Stimulated activated CD4-positive, alpha-beta T cell treated with anti-CD3 and anti-CD28 coated beads, Interleukin-2, amount 100 ng/mL, for 24 hours (primary cell): ENCODE measurements at places on chromosomes 1 and 21.
A peak's percentile ranks its signal among the peaks of the same experiment; 100 is the strongest.

GRCh38 chr1:10424034-10424433 lies 6.2 kb upstream of the CENPS start:
- no peak for DNase-seq

GRCh38 chr21:28282833-28283232 lies 709.8 kb downstream of the LTN1 start:
- DNase-seq: no peak

GRCh38 chr21:45027241-45028196 lies 46.9 kb upstream of the ADARB1 start:
- DNase-seq: no peak

DNA sequence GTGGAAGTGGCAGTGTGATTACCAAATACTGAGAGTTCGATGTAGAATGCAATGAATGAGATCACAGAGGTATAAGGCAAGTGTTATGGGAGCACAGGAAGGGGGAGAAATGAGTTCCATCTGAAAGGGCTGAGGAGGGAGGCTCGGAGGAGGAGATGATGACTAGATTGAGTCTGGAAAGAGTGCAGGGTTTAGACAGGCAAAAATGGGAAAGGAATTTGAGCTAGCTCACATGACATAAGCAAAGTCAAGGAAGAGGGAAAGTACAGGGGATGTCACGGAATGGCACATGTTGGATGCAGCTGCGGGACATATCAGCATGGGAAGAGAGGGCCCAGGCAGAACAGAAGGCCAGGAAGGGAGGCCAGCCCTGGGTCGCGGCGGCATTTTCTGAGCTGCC lies 132.7 kb downstream of the RUNX1 start:
- no peak for DNase-seq

- DNase-seq: no peak
Measured at GRCh38 chr1:53477651-53478501, 18.7 kb downstream of the DMRTB1 start.

GRCh38 chr1:93677729-93678128 lies 3.9 kb downstream of the BCAR3 start:
- no peak for DNase-seq

DNA sequence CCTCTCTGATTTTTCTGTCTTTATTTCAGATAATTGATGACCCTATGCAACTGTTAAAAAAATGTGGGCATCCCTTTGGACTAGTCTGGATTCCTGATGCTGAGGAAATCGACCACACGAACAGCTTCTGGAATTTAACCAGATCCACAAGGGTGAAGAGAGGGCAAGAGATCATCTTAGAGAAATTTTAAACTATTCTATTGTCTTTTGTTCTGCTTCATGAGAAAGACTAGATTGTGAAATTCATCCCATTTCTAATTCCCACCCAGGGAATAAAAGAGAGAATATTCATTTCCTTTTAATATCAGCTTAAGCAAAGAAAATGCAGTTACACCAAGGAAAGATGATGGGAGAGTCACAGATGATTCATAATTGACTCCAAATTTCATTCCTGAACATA lies 71.8 kb downstream of the DUSP10 start:
- no peak for DNase-seq

DNA sequence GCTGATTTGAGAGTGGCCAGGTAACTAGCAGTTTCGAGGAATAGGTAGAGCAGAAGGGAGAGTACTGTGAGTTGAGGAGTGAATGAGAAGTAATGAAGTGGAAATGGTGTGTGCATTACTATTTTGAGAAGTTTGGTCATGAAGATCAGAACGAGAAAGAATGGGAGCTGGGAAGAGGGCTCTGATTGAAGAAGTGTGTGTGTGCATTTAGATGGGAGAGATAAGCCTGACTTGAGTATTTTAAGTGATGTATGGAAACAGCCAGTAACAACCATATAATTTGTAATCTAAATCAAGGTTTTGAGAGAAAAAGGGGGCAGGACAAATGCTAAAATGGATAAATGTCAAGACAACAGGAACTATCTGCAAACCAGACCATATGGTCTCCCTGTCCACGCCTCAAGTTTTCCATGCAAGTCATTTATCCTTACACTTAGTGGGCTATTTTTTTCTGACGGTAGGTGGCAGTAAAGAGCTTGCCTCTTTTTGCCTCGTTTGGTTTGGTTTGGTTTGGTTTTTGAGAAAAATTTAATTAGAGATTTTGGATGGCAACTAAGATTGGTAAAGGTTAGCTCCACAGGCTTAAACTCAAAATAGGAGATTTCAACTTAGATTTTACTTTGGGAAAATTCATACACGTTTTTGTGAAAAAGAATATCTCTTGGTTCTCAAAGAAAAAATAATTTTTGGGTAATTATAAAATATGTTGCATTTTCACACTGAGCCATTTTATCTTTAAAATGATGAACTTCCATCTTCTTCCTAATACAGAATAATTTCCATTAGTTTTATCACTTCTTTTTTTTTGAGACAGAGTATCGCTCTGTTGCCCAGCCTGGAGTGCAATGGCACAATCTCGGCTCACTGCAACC lies 9.5 kb upstream of the B3GALNT2 start:
- peak; percentile 53 for DNase-seq

- no peak for DNase-seq
Measured at GRCh38 chr1:196660852-196661251, 9.0 kb downstream of the CFH start.

GRCh38 chr1:109466452-109467300 lies at the start of gene SYPL2:
TSS of gene SYPL2 (plus strand) at chr1:109466546. CDS start at chr1:109466844, 298 bp downstream.
- peak; percentile 46 for DNase-seq

GRCh38 chr1:229106526-229107125 lies 164.3 kb upstream of the RAB4A start:
- no peak for DNase-seq

GRCh38 chr21:38266732-38267131 lies 9.9 kb downstream of the KCNJ15 start:
- DNase-seq: no peak

- DNase-seq: no peak
Measured at GRCh38 chr1:25760871-25761270, 39.1 kb upstream of the SELENON start.

- no peak for DNase-seq
Measured at GRCh38 chr1:194755241-194755994, 1569.0 kb upstream of the B3GALT2 start.

DNA sequence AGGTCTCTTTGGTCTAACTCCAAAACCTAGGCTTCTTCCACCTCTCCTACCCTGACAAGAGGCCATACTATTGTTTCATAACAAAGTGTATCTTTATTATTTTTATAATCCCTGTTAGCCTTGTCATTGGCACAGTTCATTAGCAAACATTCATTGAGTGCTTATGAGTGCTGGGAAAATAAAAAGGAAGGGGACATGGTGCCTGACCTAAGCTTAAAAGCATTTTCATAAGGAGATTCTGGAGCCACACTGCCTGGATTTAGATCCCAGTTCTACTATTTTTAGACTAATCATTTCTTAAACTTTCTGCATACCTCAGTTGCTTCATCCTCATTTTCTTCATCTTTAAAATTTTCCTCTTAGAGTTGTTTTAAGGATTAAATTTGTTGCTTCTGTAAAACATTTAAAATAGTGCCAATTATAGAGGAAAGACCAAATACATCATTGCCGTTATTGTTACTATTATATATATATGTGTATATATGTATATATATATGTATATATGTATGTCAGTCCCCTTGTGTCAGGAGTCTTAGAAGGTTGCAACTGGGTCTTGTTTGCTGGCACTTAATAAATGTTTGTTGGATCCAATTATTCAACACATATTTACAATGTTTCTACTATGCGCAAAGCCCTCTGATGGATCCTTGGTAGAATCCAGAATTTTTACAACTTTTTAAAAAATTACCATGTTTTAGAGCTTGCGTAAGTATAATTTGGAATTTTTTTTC lies 250.9 kb upstream of the SGIP1 start:
- no peak for DNase-seq

- DNase-seq: no peak
Measured at GRCh38 chr1:179663810-179664209, 72.2 kb downstream of the TDRD5 start.

DNA sequence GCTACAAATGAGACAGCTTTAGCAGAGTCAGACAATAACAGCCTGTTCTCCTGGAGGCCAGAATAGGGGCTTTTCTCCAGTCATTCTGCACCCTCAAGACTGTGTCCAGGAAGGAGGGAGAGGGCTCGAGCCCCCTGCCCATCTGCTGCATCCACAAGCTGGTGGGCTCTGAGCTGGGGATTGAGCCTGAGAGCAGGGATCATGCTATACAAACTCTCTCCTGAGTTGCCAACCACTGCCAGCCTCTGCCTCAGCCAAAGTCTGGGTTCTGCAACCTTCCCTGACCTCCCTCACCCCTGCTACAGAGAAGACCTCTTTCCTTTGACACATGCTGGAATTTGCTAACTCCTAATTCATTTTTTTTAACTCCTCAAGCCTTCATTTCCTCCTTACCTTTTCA lies 14.8 kb upstream of the PPM1J start:
- DNase-seq: no peak

DNA sequence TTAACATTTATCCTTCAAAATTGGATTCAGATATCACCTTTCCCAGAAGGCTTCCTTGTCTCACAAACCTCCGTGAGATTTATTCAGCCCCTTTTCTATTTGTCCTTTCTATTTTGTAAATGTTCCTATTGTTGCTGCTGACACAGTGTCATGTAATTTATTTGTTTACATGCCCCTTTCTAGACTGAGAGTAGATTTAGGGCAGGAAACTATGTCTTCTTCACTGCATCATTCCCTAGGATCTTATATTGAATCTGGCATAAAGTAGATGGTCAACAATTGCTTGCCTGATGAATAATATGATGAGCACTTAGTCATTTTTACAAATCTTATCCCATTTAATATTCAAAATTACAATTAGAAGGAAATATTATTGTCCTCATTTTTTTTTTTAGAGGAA lies 8.1 kb upstream of the CNN3 start:
- DNase-seq: no peak

- no peak for DNase-seq
Measured at GRCh38 chr1:95916616-95917015, 682.6 kb downstream of the RWDD3 start.

GRCh38 chr1:219542828-219543518 lies 69.9 kb downstream of the ZC3H11B start:
- no peak for DNase-seq

- no peak for DNase-seq
Measured at GRCh38 chr1:88670462-88670861, 13.6 kb upstream of the PKN2 start.

- no peak for DNase-seq
Measured at GRCh38 chr21:34268493-34268892, 95.3 kb upstream of the KCNE2 start.

DNA sequence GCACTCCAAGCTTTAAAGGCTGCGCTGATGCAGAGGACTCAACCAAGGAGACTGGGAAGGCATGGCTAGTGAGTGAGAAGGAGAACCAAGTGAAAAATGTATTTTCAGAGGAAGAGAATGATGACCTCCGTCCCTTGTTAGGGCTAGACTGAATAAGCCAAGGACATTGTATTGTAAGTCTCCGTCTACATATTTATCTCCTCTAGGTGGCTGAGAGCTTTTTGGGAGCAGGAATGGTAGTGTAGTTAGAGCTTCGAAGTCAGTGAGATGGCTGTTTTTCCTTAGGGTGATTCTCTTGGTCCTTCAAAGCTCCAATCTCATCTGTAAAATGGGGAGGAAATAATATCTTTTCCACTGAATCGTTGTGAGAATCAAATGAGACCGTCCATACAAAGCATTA lies 37.6 kb downstream of the ZBTB40 start:
- DNase-seq: no peak

GRCh38 chr1:229339520-229339919 lies 3.3 kb downstream of the CCSAP start:
- DNase-seq: peak; percentile 28

- no peak for DNase-seq
Measured at GRCh38 chr1:14009582-14009981, 309.6 kb downstream of the PRDM2 start.

DNA sequence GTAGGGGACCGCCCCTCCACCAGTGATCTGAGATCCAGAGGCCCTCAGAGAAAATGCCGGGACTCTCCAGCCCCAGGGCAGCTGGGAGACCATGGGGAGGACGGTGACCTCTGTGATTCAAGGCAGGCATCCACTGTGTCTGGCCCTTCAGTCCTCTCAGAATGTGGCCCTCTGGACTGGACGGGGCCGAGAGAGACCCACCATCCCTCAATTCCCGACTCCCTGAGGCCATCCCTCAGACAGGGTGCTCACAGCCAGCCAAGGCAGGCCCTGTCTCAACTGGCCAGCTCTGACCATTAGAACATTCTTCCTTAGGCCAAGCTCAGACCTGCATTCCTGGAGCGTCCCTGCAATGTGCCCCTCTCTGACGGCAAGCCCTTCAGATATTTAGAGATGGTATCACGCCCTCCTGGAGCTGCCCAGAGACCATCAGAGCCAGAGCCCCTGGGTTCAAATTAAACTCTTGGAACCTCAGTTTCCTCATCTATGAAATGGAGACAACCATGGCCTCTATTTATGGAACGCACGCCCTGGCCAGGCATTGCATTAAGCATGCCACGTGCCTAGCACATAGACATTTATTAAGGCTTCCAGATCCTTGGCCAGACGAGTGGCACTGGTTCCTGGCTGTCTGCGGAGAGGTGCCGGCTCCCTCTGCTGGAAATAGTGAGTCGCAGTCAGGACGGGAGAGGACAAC lies 9.6 kb upstream of the EPS8L3 start:
- DNase-seq: peak; percentile 68

GRCh38 chr1:230285351-230285750 lies 140.8 kb downstream of the PGBD5 start:
- DNase-seq: no peak

GRCh38 chr1:65824103-65824502 lies 31.4 kb downstream of the PDE4B start:
- DNase-seq: no peak

GRCh38 chr1:10399444-10399941 lies 629 bp downstream of the PGD start:
- no peak for DNase-seq

GRCh38 chr1:171251042-171251951 lies 3.0 kb downstream of the FMO1 start:
- DNase-seq: peak; percentile 22
